ENCODE measurements at places on chromosomes 3 and 15.
A peak's percentile ranks its signal among the peaks of the same experiment; 100 is the strongest.

- no peak for DNase-seq
These were observed 14.5 kb downstream of the RTP3 start for GRCh38 chr3:46512191-46512749.

GRCh38 chr3:129956936-129957335, 17.6 kb upstream of the TRH start:
- no peak for DNase-seq

GRCh38 chr3:188345223-188345622, 191.3 kb downstream of the LPP start:
- no peak for DNase-seq

DNA sequence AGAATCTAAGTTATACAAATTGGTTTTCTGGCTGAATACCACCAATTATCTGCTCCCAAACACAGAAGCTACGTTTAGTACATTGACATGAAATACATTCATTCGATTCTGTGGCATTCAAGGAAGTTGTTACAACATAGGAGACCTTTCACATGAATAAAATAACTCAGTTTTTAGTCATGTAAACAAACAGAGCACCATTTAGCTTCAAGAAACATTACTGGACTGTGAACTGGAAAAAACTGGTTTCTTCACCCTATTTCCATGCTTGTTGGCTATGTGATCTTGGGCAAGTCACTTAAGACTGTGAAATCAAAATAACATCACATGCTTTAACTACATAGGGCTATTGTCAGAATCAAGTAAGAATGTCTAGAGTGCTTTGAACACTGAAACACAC, 46.2 kb downstream of the NRG4 start:
- no peak for DNase-seq

DNA sequence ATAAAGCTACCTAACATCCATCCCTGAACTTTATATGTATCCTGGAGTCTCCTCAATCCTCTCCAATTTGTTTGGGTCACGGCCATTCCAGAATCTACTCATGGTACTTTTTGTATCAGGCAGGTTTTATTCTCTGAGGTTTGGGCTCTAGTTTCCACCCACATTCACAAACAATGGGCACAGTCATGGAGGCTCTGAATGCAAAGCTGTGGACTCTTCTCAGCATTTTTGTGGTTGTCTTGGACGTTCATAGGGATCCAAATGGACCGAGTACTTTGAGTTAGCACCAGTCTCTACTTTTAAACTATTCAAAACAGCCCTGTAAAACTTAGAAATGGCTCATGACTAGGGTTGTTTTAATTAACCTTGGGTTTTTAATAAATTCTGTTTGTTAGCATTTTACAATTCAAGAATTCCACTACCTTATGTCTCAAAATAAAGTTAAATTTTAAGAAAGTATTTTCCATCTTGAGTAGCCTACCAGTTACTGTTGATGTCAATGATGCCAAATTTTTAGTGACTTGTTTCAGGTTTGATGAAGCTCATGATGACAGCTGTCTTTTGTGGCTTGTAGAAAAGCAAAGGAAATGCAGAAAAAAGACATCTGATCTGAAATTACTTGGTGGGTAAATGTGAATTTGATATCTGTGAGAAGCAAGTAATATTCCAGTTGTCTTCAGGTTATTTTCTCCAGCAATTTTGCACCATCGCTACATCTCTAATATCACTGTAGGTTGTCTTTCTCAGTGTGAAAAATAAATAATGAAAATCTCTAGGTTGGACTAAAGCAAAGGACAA, 275.7 kb upstream of the THBS1 start:
- DNase-seq: no peak

- no peak for DNase-seq
These were observed 348.7 kb downstream of the TBL1XR1 start for GRCh38 chr3:176848431-176849214.

GRCh38 chr15:91891788-91892345, 38.4 kb downstream of the SLCO3A1 start:
- DNase-seq: no peak

DNA sequence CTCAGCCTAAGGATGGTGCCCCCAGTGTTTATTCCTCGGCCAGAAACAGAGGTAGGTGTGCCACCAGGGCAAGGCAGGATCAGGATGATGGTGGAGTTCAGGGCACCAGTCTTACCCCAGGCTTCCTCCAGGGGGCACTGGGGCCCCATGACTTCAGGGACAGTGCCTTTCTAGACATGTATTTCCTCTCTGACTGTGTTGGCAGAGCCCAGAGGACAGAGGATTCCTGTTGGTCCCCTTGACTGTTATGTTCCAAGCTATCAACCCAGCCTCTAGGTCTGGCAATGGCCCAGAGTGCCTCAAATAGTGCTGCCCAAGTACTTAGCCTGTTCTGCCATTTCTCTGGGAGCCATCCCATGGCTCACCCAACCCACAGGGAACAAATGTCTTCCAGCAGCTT, 2.8 kb downstream of the HEMK1 start:
- DNase-seq: peak; percentile 64

DNA sequence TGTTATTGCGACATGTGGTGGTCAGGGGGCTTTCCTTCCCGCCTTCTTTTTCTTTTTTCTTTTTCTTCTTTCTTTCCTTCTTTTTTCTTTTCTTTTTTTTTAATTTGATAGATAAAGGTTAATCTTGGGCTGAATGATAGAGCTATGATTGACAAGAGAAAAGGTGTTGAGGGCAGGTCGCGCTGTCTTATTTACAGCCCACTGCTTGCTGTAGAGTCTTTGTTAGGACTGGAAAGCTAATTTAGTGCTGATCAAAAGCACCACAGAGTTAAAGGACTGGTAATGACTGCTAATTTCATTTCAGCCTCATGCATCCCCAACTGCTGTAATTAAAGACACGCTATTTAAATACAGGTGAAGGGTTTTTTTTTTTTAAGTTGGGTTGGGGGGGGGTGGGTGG, 10.6 kb upstream of the SOX2 start:
- DNase-seq: no peak

DNA sequence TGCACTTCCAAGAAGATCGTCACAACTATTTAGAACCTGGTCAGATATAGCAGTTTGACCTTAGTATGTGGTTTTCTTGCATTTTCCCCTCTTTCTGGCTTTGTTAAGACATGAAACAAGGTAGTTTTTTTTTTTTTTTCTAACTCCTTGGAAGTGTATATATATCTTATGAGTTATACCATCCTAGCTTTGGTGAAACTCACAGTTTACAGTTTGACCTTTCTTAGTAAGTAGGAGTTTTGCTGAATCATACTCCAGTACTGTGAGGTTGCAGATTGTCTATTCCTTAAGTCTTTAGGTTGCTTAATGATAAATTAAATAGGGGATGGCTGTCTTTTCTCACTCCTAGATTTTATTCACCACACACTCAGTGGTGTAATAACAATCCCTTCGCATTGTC, 325.0 kb downstream of the RBMS3 start:
- no peak for DNase-seq

GRCh38 chr3:14125193-14126016, 553 bp downstream of the TMEM43 start:
- no peak for DNase-seq

GRCh38 chr3:27554706-27555105, 70.5 kb upstream of the SLC4A7 start:
- no peak for DNase-seq

DNA sequence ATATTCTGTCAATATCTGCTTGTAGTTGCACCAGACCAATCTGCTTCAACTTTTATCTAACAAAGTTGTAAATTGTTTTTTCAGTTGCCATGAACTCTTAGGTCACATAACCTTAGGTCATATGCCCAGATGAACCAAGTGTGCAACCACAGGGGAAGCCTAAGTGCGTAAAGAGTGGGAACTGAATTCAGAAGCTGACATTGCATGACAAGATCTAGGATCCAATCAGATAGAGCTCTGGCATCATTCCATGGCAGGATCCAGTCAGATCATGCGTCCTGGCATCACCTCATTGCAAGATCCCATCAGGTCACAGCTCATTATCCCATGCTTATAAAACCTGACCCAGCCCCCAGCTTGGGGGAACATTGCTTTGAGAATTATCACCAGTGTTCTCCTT, 18.9 kb upstream of the IFT57 start:
- DNase-seq: no peak

- DNase-seq: no peak
These were observed 10.4 kb downstream of the PLA2G4E start for GRCh38 chr15:42010434-42010833.

GRCh38 chr3:132399054-132399929, 18.0 kb upstream of the DNAJC13 start:
- no peak for DNase-seq

DNA sequence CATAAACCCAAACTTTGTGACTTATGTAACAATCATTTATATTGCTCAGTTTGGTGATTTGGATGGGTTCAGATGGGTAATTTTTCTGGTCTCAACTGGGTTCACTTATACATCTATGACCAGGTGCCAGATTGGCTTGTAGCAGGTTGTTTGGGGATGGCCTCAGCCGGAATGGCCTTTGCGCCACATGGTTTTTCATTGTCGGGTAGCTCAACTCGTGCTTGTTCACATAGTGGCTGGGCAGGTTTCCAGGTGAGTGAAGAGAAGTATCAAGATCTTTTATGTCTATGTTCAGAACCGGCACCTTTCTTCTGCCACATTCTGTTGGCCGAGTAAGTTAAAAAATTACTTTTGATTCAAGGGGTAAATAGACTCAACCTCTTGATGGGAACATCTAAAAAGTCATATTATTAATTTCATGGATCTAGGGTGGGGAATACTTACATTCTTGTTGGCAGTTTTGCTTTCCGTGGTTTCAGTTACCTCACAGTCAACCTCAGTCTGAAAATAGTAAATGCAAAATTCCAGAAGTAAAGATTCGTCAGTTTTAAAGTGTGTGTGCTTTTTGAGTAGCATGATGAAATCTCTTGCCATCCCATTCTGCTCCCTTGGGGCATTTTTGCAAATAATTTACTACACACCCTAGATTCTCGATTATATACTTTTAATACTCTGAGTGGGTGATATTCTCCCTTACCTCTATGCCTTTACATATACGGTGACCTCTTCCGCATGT, 745.7 kb upstream of the CCDC54 start:
- no peak for DNase-seq

DNA sequence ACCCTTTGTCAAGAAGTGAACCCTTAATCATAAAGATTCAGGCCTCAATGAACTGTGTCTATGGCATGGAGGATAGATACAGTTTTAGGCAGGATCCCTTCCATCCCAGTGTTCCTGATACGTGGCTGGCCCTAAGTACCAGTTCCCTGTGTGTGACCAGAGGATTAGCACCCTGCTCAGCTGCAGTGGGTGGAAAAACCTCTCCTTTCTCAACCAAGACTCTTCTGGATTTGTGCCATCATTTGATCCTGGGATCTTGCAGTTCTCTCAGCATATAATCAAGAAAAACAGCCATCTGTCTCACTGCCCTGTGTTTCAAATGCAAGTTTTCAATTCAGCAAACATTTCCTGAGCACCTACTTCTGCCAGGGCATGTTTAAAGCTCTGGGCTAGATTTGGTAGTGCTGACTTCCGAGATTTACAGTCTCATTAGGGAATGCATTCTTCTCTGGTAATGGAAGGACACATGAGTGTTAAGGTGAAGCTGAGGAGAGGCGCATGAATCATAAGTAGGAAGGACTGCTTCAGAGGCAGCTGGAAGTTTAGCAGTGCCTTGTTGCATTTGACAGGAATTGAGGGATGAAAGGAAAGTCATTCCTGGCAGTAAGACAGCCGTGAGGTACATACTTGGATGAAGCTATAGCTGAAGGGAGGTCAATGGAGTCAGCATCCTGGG, 388.3 kb downstream of the MFSD1 start:
- DNase-seq: no peak

- no peak for DNase-seq
These were observed 62.9 kb upstream of the ZBTB38 start for GRCh38 chr3:141305436-141305835.

DNA sequence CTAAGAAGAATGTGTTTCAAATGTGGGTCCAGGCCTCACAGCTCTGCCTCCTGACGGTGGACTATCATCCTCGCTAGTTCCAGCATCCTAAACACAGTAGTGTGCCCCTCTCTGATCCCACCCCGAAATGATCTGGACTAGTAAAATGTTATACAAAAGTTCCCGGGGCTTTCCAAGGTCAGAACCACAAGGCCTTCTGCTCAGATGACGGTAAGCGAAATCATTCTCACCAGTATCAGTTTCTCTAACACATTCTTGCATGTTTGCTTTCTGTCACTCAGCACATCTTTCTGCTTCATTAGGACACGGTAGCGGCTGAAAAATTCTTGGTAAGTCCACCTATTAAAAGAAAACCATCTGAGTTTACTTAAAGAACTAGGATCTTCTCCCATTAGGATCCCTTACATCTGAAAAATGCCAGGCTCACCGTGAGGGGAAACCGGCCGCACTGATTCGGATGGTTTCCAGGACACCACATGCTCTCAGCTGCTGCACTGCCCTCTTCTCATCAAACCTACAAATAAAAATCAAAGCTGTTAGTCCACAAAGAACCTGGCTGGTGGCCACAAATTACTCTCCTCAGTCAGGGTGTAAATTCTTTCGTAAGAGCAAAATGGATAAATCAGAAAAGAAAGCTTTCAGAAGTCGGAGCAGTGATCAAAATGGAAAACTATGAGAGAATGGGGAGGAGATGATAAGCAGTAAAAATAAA, 83.9 kb upstream of the MYO5C start:
- no peak for DNase-seq

- no peak for DNase-seq
These were observed 246.5 kb downstream of the ROBO1 start for GRCh38 chr3:79521221-79521848.

GRCh38 chr15:57720867-57721266, 14.4 kb downstream of the POLR2M start:
- DNase-seq: no peak

DNA sequence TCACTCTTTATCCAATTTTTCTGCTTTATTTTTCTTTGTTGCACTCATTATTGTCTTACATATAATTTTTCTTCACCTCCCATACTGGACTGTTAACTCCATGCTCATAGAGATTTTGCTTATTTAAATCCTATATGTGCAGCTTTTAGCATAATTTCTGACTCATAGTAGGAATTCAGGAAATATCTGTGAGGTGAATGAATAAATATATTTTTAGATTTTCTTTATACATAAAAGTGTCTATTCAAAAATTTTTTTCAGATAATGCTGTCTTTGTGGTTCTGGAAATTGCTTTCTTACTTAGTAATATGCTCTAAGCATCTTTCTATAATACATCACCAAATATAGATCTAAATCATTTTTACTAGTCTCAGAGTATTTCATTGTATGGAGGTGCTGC, 191.8 kb upstream of the SUCLG2 start:
- no peak for DNase-seq

DNA sequence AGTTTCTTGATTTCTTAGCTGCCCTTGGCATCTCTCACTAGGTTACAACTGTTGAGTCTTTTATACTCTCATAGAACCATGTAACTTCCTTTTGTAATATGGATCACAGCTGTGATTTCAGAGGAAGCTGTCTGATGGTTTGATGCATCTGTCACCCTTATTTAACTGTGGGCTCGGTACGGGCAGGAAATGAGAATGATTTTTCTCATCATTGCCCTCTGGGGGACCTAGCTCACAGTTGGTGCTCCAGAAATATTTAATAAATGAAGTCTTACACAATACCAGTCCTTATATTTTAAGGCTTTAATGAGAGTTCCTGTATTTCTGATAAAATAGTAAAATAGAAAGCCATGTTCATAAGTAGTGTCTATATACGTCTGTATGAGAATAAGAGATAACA, 151.2 kb downstream of the EBLN2 start:
- DNase-seq: no peak
